Posterior vena cava (tissue), 2 donors: ENCODE measurements at places on chromosomes 7 and 10.

- DNase-seq = no peak
Measured at GRCh38 chr10:49707585-49707984, 28.1 kb downstream of the C10orf53 start.

DNA sequence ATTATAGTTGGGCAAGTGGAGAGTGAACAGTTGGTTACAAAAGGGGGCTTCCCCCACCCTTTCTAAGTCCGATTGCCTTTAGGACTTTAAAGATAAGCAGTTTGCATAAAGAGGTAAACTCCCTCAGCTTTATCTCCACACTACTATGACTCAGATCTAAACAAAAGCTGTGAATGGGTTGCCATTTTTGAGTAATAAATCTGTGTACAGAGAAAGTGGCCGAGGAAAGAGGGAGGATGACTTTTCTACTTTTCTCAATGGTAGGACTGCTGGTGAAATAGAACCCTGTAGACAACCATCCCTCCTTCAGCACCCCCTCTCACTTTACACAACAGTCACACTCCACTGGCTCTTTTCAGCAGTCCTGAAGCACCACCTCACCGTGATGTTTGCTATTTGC, 71.2 kb downstream of the DNMBP start:
- DNase-seq = no peak

- DNase-seq = peak; percentile 92
Measured at GRCh38 chr10:119006451-119007210, 22.9 kb upstream of the NANOS1 start.

GRCh38 chr7:151885202-151885580, 8.3 kb upstream of the PRKAG2 start:
- DNase-seq = no peak

DNA sequence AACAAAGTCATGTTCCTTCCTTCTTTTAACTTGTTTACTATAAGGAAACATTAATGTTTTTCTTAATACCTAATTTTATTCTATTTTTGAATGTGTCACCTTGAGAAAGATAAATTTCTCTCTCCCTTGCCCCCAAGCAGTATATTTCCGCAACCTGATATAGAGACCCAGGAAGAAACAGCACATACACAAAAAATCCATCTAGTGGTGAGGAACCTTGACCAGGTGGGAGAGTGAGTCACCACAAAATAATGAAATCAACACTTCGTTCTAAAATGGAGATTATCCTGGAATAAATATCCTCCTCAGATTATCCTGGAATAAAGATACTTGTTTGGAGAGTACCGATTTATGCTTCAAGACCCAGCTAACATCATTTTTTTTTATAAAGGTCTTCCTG, 232.9 kb upstream of the PTN start:
- DNase-seq = no peak

DNA sequence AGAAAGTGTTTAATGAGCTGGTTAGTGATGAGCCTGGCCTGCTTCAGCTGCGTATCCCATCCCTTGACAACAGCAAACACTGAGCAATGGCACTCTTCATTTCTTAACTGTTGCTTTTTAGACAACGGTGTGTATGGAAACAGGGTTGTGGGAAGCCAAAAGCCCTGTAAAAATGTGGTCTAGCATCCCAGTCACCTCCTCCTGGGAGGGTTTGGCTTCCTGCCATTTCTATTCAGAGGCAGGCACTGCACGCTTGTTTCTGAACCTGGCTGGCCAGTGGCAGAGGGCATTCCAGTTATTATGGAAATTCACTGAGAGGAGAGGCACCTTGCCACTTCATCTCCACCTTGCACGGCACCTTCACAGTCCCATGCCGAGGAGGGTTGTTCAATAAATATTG, 123.0 kb upstream of the ADARB2 start:
- no peak for DNase-seq

DNA sequence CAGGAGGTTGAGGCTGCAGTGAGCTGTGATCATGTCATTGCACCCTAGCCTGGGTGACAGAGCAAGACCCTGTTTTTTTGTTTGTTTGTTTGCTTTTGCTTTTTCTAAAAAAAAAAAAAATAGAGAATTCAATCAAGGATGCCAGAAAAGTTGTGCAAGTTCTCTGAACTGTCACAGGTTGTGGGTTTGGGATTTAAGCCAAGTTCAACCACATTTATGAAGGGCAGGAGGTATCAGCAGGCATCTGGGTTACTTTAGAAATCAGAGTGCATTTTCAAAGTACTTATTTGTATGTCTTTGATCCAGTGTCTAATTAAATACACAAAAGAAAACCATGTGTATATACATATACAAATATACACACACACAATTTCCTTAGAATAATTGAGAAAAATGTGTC, 151.2 kb upstream of the MINDY3 start:
- DNase-seq = no peak

- DNase-seq = no peak
Measured at GRCh38 chr10:63204667-63205391, 71.7 kb downstream of the NRBF2 start.

- no peak for DNase-seq
Measured at GRCh38 chr10:89138755-89139490, 68.2 kb downstream of the CH25H start.

GRCh38 chr7:30329716-30330115, 45.3 kb downstream of the ZNRF2 start:
- no peak for DNase-seq

GRCh38 chr10:127196282-127197153, at the start of gene INSYN2A:
Gene INSYN2A, minus strand, starts transcription at chr10:127196591. Its CDS starts 20,196 bp downstream, at chr10:127176395.
- DNase-seq = no peak

GRCh38 chr10:29105516-29106215, 183.2 kb upstream of the LYZL1 start:
- DNase-seq = no peak

- DNase-seq = no peak
Measured at GRCh38 chr7:14698239-14698638, 204.3 kb downstream of the DGKB start.

DNA sequence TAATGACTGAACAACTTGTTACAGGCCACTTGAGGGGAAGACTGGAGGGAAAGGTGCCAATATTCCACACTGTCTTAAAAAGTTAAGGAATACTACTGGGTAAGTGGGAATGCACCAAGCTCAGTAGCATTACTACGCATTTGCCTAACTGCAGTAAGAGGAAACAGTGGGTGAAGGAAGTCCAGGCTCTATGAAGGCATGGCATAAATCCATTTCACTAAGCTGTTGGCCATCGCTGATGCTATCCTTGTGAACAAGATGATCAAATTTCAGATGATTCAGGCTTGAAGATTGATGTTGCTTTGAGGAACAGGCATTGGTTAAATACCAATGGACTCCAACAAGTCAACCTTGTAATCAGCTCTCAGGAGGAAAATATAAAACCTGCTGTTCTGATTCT, 44.2 kb upstream of the TES start:
- DNase-seq = no peak

DNA sequence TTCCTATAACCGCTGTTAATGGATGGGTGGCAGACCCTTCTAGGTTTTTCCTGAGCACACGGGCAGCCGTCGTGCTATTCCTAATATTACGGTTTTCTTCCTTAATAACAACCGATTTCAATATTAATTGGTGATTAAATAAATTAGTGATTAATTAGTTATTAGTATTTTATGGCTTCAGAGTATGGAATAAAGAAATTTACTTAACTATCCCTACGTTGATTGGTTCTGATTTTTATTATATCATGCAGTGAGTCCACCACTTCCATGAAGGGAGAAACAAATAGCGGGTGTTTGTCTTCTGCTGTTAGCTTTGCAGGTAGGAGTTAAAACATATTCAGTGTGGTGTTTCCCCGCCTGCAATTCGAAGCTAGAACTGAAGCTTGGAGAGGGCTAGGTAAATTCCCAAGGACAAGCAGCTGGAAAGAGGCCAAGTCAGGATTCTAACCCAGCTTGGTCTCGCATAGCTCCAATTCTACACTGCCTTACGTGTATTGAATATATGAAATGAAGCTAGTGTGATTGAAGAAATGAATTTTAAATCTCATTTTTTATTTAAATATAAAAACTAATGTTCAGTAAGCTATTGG, 928 bp upstream of the CSTF2T start:
- DNase-seq = no peak

- DNase-seq = no peak
Measured at GRCh38 chr7:80298201-80298600, 163.6 kb downstream of the GNAI1 start.

DNA sequence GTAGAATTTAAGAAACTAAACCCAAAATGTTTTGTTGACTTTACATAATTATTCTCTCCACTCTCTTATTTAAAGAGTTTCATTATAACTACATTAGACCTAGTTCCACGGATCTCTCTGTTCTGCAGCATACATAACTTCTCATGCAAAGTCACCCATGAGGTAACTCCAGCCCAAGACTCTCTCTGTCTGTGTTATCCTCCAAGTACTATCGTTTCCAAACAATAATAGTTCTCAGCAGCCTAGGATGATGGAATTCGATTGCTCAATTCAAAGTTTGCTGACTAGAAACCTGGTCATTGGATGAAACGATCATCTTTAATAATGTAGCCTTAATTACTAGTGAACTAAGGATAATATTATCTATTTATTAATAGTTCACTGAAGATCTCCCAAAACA, 203.1 kb upstream of the PTN start:
- DNase-seq = no peak

DNA sequence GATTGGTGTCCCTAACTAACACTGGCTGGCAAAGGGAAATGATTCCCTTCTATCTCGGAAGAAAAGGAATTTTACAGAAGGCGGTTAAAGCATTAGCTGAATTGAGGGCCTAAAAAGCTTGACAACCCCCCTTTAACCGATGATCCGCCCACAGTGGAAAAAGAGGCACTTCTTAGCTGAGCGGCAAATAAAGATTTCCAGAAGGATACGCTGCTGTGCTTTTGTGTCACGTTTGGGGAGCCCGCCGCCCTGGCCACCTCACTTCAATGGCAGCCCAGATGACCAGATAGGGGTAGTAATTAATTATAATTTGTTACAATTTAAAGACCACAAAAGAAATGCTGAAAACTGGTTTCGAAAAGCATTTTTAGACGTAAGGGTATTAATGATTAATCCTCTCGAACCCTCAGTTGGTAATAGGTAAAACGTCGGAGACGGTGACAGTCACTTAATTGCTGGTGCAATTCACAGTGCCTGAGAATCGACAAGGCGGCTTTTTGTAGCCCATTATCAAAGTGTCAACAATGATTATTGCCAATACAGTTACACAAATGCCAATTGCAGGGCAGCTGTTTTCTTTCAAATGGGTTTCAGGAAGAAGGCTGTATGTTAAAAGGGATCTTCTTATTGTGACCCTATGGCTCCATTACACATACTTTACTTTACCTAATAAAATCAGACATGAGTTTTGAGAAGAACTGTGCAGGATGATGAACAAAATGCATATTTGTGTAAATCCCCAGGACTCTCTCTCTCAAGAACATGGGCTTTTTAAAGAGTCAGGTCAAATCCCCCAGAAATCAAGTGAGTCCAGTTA, 154.1 kb downstream of the PIP4K2A start:
- no peak for DNase-seq

DNA sequence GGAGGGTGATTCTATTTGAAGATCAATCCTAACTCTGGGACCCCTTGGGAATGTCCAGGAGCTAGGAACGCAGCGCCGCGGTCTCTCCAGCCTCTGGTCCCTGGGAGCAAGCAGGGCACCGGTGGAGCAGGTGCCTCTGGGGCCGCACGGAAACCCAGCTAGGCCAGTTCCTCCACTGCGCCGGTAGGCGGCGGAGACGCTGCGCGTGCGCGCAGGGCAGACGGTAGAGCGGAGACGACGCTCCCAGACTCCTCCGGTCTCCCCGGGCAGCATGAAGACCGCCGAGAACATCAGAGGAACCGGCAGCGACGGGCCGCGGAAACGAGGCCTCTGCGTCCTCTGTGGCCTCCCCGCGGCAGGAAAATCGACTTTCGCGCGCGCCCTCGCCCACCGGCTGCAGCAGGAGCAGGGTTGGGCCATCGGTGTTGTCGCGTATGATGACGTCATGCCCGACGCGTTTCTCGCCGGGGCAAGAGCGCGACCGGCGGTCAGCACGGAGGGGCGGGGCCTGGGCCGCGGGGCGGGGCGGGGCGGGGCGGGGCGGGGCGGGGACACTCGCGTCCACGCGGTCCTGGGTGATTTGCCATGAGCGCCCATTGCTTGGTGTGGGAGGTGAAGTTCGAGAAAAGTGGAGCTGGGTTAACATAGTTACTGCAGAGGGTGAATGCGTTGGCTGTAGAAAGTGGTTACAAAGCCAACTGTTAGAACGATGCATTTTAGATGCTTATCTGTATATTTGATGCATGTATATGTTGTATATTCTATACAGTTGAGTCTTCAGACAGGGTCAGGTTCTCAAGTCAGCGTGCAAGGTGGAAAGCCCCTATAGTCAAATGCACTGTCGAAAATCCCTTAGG, at the start of gene PSTK:
PSTK (plus strand) TSS at position 193 of the 857 bp plus-strand sequence; CDS start at position 272, 79 bp downstream.
- peak; percentile 98 for DNase-seq

GRCh38 chr10:99775850-99776249, 6.6 kb upstream of the ABCC2 start:
- DNase-seq = no peak

DNA sequence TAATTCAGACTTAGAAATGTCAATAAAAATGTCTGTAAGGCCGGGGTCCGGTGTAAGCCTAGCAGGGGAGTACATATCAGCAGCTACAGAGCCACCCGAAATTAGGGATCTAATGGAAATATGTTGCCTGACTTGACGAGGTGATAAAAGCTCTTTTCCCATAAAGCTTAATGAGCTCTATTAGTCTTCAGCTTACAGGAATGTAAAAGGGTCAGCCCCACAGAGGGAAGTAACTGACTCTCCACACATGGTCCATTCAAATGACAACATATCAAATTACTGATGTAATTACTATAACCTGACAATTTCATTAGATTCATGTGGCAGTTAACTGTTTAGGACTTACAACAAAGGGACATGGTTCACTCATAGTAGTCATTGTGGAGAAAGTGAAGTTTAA, 62.3 kb downstream of the ATE1 start:
- DNase-seq = no peak

DNA sequence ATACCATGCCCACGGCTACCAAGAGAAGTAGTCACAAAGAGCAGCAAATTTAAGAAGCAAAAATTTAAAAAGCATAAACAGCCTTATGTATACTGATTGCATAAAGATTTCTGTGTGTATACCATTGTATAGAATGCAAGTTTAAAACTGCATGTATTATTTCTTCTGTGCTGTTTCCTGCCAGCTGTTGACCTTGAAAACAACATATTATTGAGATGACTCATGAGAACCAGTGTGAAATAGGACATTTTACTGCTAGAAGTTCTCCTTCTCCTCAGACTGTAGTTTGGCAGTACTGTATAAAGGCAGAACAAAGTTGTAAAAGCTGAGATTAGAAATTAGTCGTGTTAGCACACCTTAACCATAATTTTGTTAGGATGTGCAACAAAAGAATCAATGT, 42.3 kb upstream of the SGCE start:
- DNase-seq = no peak

- DNase-seq = no peak
Measured at GRCh38 chr7:34939175-34939574, 98.1 kb downstream of the DPY19L1 start.

- DNase-seq = peak; percentile 77
Measured at GRCh38 chr7:128240696-128241386, at the start of gene LEP. Gene LEP, plus strand, starts transcription at chr7:128241278. Its CDS starts 10,741 bp downstream, at chr7:128252019.

- DNase-seq = no peak
Measured at GRCh38 chr10:70541736-70542564, 60.6 kb downstream of the PRF1 start.

GRCh38 chr10:13787015-13787421, 200.3 kb downstream of the PRPF18 start:
- no peak for DNase-seq
